Skeletal muscle tissue (tissue), 5 donors: ENCODE measurements at places on chromosomes 7 and 10. TPM values are rescaled to one million over a fixed set of nuclear protein-coding genes. Genes with fewer than 3 reads are reported as not detected.

DNAJC2 gene
- 8.9 TPM for total RNA-seq

PDLIM1 gene
- total RNA-seq = 9.9 TPM

TMEM178B gene
- 0.52 TPM for total RNA-seq

PVRIG gene
- total RNA-seq = not detected

TLL2 gene
- 0.52 TPM for total RNA-seq
